ENCODE measurements at places on chromosomes 16 and 17.

DNA sequence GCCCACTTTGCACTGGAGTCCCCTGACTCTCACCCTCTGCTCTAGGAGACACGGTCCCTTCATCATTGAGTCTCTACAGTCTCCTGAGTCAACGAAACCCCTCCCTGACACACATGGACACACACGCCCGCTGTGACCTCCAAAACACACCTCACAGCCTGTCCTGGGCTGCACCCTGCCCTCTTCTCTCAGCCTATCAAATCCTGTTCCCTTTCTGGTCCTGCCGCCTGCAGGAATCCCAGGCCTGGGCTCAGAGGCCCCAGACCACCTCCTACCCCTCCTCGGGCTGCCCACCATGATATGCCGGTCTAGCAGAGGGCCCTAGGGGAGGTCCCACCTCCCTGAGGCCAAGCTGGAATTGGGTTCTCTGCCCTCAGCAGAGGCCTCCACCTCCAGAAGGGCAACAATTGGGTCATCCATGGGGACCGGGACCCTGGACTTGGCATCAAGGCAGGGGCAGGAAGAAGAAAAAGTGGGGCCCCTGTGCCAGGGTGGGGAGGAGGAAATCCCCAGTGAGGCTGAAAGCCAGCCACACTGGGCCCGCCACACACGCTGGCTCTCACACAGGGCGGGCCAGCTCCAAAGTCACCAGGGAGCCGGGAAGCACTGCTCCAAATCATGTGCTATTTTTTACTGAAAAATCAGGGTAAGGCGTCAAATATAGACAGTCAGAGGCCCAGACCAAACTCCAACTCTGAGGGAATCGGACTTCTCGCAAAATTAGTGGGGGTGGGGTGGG, 3.4 kb downstream of the PPP1R9B start:
- no peak for ATAC-seq

DNA sequence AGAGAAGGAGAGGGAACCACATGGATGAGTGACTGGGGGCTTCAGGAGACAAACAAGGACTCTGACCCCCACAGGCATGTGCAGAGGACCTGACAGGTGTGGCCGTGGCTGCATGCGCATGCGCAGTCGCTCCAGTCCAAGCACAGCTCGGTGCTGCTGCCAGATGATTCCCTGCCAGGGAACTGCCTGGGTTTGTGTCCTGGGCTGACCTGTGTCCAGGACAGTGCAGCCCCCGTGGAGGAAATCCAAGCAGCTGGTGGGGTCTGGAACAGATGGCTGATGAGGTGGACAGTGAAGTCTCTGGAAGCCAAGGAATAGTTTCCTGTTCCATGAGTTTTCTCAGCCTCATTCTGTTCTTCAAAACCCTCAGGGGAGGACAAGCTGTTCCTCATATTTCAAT, 27.3 kb downstream of the LASP1 start:
- no peak for ATAC-seq

- no peak for ATAC-seq
Measured at GRCh38 chr16:56448005-56448404, 3.1 kb downstream of the NUDT21 start.

- no peak for ATAC-seq
Measured at GRCh38 chr16:23950291-23950894, 114.6 kb downstream of the PRKCB start.

DNA sequence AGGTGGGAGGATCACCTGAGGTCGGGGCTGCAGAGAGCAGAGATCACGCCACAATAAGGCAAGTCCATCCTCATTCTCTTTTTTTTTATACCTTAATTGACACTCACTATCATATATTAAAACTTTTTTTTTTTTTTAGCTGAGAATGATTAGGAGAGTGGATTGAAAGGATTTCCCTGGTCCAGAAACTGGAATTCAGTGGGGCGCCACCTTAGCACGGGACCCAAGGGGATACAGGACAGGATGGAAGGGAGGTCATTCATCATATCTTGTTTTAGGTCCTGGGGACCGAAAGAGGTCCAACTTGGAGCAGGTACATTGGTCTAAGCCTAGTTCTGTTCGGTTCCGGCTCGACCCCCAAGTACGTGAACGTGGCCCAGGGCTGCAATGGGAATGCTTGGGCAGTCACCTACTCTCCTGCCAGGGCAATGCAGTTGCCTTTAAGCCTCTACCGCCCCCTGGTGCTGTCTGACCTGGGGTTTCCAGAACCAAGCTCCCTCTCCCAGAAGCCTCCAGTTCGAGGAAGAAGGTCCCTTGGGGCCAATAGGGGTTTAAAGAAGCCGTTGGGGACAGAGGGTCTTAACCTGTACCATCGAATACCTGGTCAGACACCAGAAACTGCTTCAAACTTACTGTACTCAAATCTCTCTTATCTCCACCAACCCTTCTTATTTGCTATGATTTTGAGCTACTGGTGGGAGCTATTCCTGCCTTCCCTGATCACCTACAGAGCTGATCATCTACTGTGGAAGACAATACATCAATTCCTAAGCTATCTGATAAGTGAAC, 19.9 kb upstream of the GPATCH8 start:
- ATAC-seq: peak; percentile 27

GRCh38 chr16:89482150-89482816, 8.1 kb downstream of the ANKRD11 start:
- ATAC-seq: no peak

DNA sequence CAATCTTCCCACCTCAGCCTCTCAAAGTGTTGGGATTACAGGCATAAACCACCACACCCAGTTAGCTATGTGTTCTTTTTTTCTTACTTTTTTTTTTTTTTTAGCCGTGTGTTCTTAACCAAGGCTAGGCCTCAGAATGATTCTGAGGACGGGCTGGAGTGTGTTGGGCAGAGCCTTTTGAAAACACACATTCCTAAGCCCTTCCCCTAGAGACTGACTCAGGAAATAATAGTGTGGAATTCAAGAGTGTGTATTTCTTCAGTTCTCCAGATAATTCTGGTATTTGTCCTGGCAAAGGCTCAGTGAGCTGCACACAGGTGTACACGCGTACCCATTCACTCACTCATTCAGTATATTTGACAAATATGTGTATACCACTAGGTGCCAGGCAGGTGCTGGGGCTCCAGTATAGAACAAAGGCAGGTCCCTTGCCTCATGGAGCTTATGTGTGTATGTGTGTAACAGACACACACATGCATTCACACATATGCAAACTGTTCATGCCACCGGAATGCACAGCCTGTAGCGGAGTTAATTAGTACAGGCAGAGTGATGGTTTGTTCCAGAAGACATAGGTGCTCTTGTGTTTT, 19.4 kb upstream of the NFATC3 start:
- no peak for ATAC-seq

GRCh38 chr17:81217491-81217890, 5.3 kb downstream of the CEP131 start:
- ATAC-seq: no peak

GRCh38 chr16:25916037-25916436, 224.3 kb downstream of the HS3ST4 start:
- ATAC-seq: no peak

DNA sequence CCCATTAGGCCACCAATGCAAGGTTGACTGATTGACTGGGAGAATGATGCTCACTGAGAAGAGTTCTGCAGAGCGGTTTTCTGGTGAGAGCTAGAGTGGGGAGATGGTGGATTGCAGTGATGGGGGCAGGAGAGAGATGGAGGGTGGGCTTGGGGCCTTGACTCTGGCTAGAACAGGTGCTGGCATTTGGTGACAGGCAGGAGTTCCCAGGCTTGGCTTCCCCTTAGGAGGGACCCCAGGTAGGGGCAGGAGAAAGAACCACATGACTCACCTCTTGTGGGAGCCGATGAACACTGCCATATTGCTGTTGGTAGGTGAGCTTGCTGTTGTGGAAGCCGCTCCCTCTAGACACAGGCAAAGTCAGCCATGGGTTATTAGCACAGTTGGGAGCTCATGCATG, 8.0 kb downstream of the CD300LB start:
- no peak for ATAC-seq

DNA sequence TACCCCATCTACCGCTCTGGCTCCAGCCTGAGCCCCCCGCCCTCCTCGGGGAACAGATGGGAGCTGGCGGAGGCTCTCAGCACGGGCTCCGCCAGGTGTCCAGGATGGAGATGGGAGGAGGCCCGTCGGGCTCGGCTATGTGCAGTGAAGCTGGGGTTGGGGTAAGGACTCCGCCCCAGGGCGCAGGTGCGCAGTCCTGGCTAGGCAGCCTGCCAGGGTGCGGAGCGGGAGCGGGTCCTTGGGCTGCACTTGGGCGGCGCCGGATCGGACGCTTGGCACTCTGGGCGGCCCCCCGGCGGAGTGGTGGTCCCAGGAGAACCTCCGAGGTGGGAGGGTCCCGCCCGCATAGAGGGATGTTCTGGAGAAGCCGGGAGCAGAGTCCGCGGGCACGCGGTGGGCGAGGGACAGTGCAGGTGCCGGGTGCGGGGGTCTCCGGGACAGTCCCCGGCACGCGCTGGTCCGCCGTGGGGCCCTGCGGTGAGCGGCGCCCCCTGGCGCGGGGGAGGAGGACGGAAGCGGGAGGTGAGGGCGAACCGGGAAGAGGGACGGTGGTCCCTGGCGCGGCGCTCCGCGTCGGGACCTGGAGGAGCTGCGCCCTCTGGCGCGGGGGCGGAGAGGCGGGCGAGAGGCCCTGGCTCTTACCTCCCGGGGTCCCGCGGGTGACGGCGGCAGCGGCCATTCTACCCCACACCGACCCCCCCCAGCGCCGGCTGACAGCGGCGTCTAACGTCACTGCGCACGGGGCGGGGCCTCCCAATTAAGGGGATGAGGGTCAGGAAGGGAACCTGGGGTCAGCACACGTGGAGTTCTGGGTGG, at the start of gene CAMTA2:
CAMTA2 (minus strand) TSS at position 725 of the 816 bp plus-strand sequence. CDS start 1,453 bp downstream, outside the sequence.
- ATAC-seq: peak; percentile 93

DNA sequence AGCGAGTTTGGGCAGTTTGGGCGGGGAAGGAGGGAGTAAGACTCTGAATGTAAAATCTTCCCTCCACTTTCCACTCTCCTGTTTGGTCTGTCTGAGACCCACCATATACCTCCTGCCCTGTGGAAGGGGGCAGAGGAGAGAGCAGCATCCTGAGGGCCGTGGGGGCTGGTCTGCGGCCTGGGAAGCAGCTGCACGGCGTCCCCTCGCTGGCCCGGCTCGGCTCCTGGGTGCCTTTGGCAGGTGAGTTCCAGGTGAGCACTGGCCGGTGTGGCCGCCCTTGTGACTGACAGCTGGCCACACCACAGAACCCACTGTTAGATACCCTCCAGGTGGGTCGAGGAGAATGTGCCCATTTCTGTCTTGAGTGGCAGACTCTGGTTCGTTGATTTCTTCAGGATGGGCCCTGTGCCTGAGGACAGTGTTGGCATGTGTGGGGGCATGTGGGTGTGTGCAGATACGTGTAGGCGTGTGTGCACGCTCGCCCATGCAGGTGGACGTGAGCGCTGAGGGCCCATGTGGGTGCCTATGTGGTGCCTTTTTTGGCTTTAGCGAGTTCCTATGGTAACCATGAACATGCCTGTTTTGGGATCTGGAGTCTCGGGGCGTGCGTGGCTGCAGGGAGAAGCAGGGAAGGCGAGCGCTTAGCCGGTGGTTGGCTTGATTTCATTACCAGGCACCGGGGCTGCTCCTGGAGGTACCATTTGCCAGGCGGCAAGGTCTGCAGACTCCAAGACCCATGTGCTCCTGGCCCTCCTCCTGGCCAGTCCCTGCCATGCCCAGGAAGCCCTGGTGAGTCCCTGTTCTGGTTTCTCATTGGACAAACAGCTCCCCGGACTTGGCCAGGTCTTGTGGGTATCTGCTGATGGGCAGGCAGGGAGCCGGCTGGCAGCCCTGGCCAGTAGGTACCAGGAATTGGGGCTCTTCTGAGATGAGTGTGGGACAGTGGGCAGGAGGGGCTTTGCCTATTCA, 12.4 kb downstream of the RAP1GAP2 start:
- no peak for ATAC-seq

- ATAC-seq: no peak
Measured at GRCh38 chr16:23040246-23040645, 109.0 kb downstream of the USP31 start.

DNA sequence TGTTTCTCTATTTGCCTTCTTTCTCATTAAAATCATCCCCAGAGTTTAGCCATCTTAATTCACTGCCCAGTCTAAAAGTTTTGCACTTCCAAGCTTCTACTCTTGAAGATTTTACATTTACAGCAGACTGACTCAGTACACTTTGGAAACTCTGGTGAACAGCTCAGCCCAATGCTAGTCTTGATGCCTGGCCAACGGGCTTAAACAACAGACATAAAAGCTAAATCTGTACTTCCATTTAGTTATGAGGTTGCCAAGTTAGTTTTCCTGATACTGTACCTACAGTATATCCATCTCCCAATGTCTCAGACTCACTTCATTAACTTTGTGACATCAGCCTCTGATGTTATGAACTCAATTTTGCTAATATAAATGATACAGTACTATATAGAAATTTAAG, 891.8 kb upstream of the SOX9 start:
- no peak for ATAC-seq

- no peak for ATAC-seq
Measured at GRCh38 chr16:55760310-55761001, 72.4 kb downstream of the CES1 start.

DNA sequence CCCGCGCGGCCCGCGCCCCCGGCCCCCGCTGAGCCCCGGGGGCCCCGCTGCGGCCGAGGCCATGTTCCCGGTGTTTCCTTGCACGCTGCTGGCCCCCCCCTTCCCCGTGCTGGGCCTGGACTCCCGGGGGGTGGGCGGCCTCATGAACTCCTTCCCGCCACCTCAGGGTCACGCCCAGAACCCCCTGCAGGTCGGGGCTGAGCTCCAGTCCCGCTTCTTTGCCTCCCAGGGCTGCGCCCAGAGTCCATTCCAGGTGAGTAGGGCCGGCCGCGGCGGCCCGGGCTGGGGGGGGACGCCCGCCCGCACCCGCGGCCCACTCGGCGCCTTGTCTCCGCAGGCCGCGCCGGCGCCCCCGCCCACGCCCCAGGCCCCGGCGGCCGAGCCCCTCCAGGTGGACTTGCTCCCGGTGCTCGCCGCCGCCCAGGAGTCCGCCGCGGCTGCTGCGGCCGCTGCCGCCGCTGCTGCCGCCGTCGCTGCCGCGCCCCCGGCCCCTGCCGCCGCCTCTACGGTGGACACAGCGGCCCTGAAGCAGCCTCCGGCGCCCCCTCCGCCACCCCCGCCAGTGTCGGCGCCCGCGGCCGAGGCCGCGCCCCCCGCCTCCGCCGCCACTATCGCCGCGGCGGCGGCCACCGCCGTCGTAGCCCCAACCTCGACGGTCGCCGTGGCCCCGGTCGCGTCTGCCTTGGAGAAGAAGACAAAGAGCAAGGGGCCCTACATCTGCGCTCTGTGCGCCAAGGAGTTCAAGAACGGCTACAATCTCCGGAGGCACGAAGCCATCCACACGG, 504 bp downstream of the MAZ start:
- ATAC-seq: no peak

- no peak for ATAC-seq
Measured at GRCh38 chr17:50920041-50920410, 53.9 kb upstream of the TOB1 start.

DNA sequence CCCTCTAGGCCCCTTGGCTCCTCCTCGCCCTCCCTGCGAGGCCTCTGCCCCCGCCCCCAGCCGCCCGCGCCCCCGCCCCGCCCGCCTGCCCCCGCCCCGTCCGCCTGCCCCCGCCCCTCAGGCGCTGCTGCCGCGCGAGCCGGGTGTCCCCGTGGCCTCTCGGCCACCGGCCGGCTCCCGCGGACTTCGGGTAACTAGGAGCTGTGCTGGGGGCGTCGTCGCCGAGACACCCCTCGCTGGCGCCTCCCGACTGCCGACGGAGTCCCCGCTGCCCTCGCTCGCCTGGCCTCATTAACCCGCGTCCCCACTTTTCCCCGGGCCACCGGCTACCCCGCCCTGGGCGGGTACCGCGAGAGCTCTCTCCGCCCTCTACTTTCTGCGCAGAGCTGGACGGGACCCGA, at the start of gene TLCD1:
TLCD1 (minus strand) TSS at position 8 of the 401 bp plus-strand sequence. CDS start 136 bp downstream, outside the sequence.
- peak; percentile 42 for ATAC-seq

Data from activated CD4-positive, CD25-positive, alpha-beta regulatory T cell treated with anti-CD3 and anti-CD28 coated beads, Interleukin-2, amount 50 U/mL, for 24 hours (primary cell).